A549 treated with GW870086 at 1 μM for 4 hours (cell line): ENCODE measurements at places on chromosomes 13 and 19. TPM values are rescaled to one million over a fixed set of nuclear protein-coding genes. Genes with fewer than 3 reads are reported as not detected.

Gene SIGLECL1
- total RNA-seq, result not detected in 5 replicates

Gene ZNF429
- total RNA-seq, result not detected in 5 replicates

Gene FFAR3
- 0.07 to 0.21 TPM in 2 of 5 replicates, not detected in the others for total RNA-seq

Gene PRODH2
- 0.18 to 0.80 TPM (median 0.29 TPM) in 5 replicates for total RNA-seq

Gene ERCC1
- 146 to 178 TPM (median 168 TPM) in 5 replicates for total RNA-seq

Gene ZNF497
- total RNA-seq, result 0.77 to 1.4 TPM (median 1.1 TPM) in 5 replicates

Gene ACER1
- not detected in 5 replicates for total RNA-seq

Gene UFM1
- total RNA-seq, result 22.4 to 32.7 TPM (median 28.2 TPM) in 5 replicates

Gene SLC25A41
- 0.10 to 0.17 TPM in 2 of 5 replicates, not detected in the others for total RNA-seq

Gene IER2
- total RNA-seq, result 36.3 to 53.3 TPM (median 48.7 TPM) in 5 replicates

Gene APOC4
- not detected in 5 replicates for total RNA-seq

Gene CRLF1
- 2.5 to 5.2 TPM (median 3.6 TPM) in 5 replicates for total RNA-seq

Gene HS6ST3
- not detected in 5 replicates for total RNA-seq

Gene SPATA13
- 7.5 to 10.5 TPM (median 8.4 TPM) in 5 replicates for total RNA-seq

Gene EXOC3L2
- 1.2 to 2.3 TPM (median 1.7 TPM) in 5 replicates for total RNA-seq

Gene ZNF534
- not detected in 5 replicates for total RNA-seq

Gene PROZ
- total RNA-seq, result not detected in 5 replicates

Gene YJEFN3
- total RNA-seq, result 2.2 to 3.8 TPM (median 3.1 TPM) in 5 replicates

Gene PTPRH
- 2.7 to 5.3 TPM (median 5.1 TPM) in 5 replicates for total RNA-seq

Gene ZNF700
- 0.17 to 0.32 TPM (median 0.18 TPM) in 5 replicates for total RNA-seq

Gene ZIM2
- not detected in 5 replicates for total RNA-seq

Gene B3GNT8
- total RNA-seq, result 0.07 to 0.37 TPM (median 0.08 TPM) in 3 of 5 replicates, not detected in the others

Gene ZNF805
- total RNA-seq, result 1.2 to 2.4 TPM (median 2.0 TPM) in 5 replicates

Gene CCDC124
- 95.2 to 120 TPM (median 107 TPM) in 5 replicates for total RNA-seq

Gene AP1M1
- total RNA-seq, result 65.1 to 68.3 TPM (median 66.3 TPM) in 5 replicates

Gene MISP3
- 2.3 to 4.2 TPM (median 3.9 TPM) in 5 replicates for total RNA-seq

Gene SULT2B1
- total RNA-seq, result 12.4 to 18.3 TPM (median 16.6 TPM) in 5 replicates

Gene CD79A
- total RNA-seq, result 0.66 to 1.3 TPM (median 0.91 TPM) in 5 replicates

Gene TFPT
- 19.1 to 23.8 TPM (median 20.9 TPM) in 5 replicates for total RNA-seq

Gene FAM216B
- not detected in 5 replicates for total RNA-seq

Gene KIR3DL2
- total RNA-seq, result not detected in 5 replicates

Gene SIGLEC10
- total RNA-seq, result 0.08 TPM in 1 of 5 replicates, not detected in the others

Gene ADGRE3
- not detected in 5 replicates for total RNA-seq

Gene ZNF100
- not detected in 5 replicates for total RNA-seq

Gene FIZ1
- 20.5 to 24.3 TPM (median 23.6 TPM) in 5 replicates for total RNA-seq

Gene TJP3
- total RNA-seq, result 0.49 to 1.3 TPM (median 0.90 TPM) in 5 replicates

Gene SHANK1
- total RNA-seq, result 0.16 to 0.46 TPM (median 0.33 TPM) in 4 of 5 replicates, not detected in the other

Gene CACNG7
- 5.1 to 10.5 TPM (median 8.6 TPM) in 5 replicates for total RNA-seq

Gene CYP4F8
- not detected in 5 replicates for total RNA-seq

Gene CEACAM20
- total RNA-seq, result 0.10 TPM in 1 of 5 replicates, not detected in the others

Gene CACNG6
- total RNA-seq, result 7.9 to 14.2 TPM (median 11.6 TPM) in 5 replicates

Gene FAM124A
- total RNA-seq, result 1.8 to 3.0 TPM (median 2.3 TPM) in 5 replicates

Gene SOX21
- total RNA-seq, result 0.33 to 0.99 TPM (median 0.68 TPM) in 5 replicates

Gene ZNF160
- 6.4 to 8.4 TPM (median 8.4 TPM) in 5 replicates for total RNA-seq

Gene PRTN3
- 0.47 to 0.77 TPM (median 0.60 TPM) in 5 replicates for total RNA-seq

Gene ZNF383
- total RNA-seq, result 7.3 to 8.0 TPM (median 7.5 TPM) in 5 replicates

Gene INSL3
- total RNA-seq, result 0.21 to 0.79 TPM (median 0.50 TPM) in 5 replicates

Gene ZNF99
- not detected in 5 replicates for total RNA-seq

Gene KLK3
- 0.17 TPM in 1 of 5 replicates, not detected in the others for total RNA-seq
